Aorta (tissue), 5 donors: ENCODE measurements at places on chromosomes 16 and 17.

DNA sequence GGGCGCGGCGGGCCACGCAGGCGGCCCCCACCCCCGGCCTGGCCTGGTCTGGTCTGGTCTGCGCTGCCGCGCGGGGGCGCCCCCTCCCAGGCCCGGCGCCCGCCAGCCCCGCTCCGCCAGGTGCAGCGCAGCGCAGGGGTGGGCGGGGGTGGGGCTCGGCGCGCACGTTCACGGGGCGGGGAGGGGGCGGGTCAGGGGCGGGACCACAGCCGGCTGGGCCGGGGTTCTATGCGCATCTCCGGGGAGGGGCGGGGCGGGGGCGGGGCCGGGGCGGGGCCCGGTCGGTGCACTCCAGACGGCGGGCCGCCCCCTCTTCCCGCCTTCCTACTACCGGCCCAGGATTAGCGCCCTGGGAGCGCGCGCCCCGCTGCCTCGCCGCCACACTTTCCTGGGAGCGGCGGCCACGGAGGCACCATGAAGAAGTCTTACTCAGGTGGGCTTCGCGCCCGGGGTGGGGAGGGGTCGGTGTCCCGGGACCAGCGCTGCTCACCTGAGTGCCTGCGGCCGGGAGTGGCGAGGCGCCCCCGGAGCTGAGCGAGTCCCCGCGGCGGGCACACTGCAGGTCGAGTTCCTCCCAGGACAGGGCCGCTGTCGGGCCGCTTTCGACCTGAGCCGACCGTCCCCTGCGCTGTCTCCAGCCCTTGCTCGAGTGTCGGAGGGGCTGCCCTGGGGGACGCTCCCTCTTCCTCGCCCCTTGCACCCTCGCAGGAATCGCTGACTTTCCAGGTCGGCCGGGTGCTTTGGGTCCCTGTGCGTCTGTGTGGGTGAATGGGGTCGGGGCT, 140.5 kb downstream of the SEC14L1 start:
- DNase-seq = no peak

- no peak for DNase-seq
Measured at GRCh38 chr16:53864819-53865493, 161.0 kb downstream of the FTO start.

- DNase-seq = no peak
Measured at GRCh38 chr17:50766222-50767023, 895 bp downstream of the ANKRD40CL start.

DNA sequence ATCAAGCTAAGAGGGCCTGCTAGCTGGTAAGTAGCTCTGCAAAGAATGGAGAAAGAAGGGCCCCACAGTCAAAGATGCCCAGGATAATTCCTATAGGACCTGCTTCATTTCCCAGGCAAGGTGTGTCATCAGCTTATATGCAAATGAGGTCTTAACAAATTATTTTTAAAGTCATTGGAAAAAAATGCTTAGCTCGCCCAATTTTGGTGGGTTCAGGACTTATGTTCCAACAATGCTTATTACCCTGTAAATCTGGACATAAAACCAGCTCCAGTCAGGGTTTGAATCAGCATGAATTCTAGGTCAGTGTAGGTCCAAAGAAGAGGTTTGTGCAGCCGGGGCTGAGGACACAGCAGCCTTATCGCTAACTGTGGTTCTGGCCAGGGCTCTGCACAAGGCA, 25.4 kb downstream of the ACLY start:
- no peak for DNase-seq

GRCh38 chr17:17872547-17873345, 36.0 kb upstream of the SREBF1 start:
- DNase-seq = no peak

GRCh38 chr17:81461607-81462500, 50.7 kb downstream of the ACTG1 start:
- no peak for DNase-seq

DNA sequence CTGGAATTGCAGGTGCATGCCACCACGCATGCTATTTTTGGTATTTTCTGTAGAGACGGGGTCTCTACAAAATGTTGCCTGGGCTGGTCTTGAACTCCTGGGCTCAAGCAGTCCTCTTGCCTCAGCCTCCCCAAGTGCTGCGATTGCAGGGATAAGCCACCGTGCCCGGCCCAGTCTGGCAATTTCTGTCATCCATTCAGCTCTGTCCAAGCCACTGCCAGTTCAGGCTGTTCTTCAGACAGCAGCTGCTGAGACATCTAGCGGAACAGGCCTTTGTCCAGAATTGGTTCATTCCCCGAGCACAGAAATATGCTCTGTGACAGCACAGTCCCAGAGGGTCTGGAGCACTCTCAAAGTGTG, 5.4 kb downstream of the SLC47A1 start:
- no peak for DNase-seq

DNA sequence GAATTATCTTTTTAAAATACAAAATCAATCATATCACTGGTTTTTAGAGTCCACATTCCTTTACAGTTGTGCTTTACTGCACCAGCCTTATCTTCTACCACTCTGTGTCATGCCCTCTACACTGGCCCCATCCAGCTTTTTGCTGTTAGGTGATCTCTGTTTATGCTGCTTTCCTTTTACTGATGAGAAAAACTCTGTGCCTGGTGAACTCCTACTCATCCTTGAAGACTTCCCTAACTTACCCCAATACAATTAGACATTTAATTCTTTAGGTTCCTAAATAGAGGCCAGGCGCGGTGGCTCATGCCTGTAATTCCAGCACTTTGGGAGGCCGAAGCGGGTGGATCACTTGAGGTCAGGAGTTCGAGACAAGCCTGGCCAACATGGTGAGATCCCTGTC, 64.6 kb downstream of the MRTFB start:
- DNase-seq = no peak

- DNase-seq = no peak
Measured at GRCh38 chr17:77914385-77915254, 43.9 kb upstream of the TNRC6C start.

GRCh38 chr17:74898376-74898946, 5.0 kb upstream of the FADS6 start:
- no peak for DNase-seq

GRCh38 chr17:55722016-55722736, 488 bp downstream of the TMEM100 start:
- DNase-seq = no peak

GRCh38 chr16:391885-392335, 5.1 kb upstream of the NME4 start:
- DNase-seq = no peak

- DNase-seq = no peak
Measured at GRCh38 chr17:36705874-36706731, 104.7 kb downstream of the MRM1 start.

GRCh38 chr16:81469183-81469677, 24.6 kb downstream of the CMIP start:
- DNase-seq = no peak

DNA sequence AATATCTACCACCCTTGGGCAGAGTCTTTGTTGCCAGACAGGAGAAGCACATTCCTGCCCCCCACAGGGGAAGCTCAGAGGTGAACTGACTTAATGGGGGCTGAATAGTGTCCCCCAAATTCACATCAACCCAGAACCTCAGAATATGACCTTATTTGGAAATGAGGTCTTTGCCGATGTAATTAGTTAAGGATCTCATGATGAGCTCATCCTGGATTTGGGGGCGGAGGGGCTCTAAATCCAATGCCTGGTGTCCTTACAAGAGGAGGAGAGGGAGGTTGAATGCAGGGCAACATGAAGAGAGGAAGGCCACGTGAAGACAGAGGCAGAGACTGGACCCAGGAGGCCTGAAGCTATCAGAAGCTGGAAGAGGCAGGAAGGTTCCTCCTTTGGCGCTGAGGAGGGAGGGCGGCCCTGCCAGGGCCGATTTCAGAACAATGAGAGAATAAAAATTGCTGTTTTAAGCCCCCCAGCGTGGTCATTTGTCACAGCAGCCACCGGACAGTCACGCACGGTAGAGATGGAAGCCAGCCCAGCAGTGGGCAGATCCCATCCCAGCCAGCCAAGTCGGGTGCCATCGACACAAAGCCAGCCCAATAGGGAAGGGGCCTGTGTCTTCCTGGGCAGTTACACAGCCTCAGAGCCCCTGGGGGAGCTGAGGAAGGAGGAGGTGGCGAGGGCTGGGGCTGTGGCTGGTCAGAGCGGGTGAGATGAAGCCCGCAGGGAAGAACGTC, 21.3 kb downstream of the C16orf74 start:
- DNase-seq = no peak

GRCh38 chr17:34703533-34703932, 124.2 kb downstream of the TMEM132E start:
- no peak for DNase-seq

- no peak for DNase-seq
Measured at GRCh38 chr17:11122908-11123307, 118.1 kb upstream of the SHISA6 start.

- DNase-seq = no peak
Measured at GRCh38 chr17:68611353-68612208, 10.4 kb upstream of the FAM20A start.

DNA sequence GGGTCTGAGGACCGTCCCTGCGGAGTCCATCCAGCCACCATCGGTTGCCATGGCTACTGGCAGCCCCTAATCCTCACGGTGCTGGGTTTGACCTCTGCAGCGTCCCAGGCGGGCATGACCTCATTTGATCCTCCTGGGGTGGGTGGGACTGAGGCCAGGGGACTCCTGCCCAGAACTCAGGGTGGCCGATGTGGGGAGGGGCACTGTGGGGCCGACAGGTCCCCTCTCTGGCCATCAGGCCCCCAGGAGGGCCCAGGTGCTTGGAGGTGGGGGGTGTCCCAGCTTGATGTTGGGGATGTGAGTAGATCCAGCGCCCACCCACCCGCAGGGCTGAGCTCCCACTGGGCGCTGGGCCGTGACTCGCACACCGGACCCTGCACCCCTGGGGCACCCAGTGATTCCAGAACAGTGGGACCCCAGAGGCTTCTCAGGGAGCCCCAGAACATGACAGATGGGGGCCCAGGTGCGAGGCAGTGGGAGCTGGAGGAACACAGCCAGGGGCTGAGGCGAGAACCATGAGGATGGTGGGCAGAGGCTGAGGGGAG, 1.6 kb upstream of the SSTR5 start:
- DNase-seq = no peak

DNA sequence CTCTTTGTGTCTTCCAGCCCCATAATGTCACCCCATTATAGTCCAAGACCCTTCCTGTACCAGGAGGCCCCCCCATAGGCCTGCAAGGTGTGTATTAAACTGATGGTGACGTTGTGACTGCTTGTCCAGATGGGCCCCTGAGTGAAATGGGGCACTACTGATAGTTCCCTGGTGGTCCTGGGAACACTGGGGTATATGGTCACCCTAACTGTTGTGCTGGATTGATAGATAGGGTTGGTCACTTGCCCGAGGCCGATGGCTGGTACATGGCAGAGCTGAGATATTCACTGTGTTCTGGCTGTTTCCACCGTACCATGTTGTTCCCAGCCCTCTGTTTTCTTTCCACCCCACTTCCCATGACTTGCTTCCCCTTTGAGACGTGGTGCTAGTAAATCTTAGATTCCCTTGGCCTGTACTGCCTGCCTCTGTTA, 4.3 kb downstream of the CNP start:
- peak; percentile 10 for DNase-seq

DNA sequence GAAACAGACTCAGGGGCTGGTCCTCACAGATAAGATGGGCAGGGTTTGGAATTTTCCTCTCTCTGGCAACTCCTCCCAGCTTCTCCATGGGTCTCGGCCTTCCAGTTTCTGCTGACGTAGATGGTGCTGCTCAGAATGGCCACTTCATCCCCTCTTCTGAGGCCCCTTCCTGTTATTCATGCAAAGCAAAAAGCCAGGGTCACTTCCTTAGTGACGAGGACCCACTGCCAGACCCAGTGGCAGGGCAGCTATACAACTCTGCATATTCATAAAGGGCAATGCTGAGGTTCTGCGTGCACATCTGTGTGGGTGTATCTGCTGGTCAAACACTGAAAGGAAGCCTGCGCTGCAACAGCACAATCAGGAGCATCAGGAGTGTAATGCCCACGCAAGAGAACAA, 108.8 kb downstream of the WSCD1 start:
- DNase-seq = no peak

DNA sequence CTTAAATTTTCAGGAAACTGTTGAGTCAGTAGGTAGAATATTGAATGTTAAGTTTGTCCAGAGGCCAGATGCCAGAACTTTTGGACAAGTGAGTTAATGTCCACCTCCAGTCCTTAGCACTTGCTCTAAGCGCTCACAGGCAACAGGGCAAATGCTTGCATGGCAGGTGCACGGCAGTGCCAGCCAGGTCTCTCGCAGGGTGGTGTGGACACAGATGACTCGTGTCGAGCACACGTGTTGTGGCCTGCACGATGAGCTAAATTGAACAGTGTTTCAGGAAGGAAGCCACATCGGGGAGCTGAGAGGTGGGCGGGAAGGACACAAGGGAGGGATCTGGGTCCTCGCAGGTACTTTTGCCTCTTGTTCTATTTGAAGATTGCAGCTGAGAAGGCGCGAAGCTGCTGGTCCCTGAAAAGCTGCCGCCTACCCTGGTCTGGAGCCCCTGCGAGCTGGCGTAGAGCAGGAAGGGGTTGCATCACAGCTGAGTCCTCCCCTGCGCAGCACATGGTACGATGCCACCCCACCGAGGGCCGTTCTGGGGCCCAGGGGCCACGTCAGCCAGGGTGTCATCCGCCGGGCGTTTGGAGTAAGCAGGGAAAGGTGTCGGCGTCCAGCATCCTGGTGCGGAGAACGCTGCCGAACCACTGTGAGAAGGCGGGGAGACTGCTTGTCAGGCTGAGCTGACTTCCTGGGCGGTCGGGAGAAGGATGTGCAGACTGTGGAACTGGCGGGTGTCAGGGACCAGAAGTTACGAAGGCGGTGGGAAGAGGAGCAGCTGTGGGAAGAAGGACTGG, 6.3 kb downstream of the RAB40C start:
- no peak for DNase-seq

- DNase-seq = no peak
Measured at GRCh38 chr17:12727076-12727760, 61.5 kb downstream of the MYOCD start.

DNA sequence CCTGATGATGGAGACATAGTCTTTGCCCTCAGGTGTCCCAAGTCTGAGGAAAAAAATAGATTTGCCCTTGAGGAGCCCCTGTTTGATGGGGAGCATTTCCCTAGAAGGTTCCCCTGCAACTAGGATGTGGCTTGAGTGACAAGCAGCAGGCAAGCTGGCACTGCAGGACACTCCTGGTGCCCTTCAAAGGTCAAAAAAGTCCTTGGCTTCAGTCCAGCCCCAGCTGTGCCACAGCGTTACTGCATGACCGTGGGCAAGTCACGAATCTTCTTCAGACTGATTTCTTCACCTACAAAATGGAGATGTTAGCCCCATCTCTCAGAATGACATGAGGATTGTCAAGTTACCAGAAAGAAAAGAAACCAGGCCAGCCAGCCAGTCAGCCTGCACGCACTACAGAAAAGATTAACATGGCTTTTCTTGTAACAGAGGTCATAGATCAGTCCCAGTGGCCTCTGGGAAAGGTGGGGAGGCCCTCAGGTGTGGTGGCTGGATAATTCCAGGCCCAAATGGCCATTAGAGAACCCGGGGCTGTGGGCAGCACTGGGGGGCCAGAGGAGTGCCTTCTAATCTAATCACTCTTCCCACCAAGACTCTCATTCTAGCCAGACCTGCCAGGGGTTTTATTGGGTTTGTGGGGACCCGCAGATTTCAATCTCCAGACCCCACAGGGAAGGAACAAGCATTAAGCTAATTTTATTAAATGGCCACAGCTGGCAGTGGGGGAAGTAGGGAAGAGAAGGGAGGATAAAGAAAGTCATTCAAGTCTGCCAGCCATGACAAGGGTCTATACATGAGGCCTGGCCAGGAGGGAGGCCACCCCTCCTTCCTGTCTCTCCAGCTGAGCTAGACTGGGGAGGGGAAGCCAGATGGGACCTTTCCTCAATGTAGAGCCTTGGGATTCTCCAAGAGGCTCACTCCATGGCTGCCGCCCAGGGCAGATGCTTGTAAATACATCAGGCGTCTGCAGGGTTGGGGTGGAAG, 9.7 kb upstream of the KIF18B start:
- DNase-seq = no peak
